Caco-2 (cell line): ENCODE measurements at places on chromosomes 11 and 22.

- DNase-seq: no peak
Measured at GRCh38 chr11:10622957-10623791, 54.7 kb upstream of the LYVE1 start.

DNA sequence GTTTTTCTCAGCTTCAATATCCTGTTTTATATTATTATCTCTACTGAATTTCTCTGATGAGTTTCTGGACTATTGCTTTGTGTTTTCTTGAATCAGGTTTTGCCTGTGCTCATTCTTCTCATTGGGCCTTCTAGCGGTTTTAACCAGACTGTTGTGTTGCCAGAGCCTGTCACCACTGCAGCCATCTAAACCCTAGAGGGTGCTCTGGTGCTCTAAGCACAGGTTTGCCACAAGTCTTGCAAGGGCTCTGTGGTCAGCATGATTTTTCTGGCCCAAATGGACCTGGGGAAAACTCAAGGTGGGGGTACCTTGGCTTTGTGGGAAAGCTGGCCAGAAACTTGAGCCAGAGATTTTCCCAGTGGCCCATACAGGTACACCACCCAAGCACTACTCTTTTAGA, 52.4 kb upstream of the TYR start:
- DNase-seq: no peak

GRCh38 chr11:34575261-34575660, 45.6 kb upstream of the EHF start:
- no peak for DNase-seq

DNA sequence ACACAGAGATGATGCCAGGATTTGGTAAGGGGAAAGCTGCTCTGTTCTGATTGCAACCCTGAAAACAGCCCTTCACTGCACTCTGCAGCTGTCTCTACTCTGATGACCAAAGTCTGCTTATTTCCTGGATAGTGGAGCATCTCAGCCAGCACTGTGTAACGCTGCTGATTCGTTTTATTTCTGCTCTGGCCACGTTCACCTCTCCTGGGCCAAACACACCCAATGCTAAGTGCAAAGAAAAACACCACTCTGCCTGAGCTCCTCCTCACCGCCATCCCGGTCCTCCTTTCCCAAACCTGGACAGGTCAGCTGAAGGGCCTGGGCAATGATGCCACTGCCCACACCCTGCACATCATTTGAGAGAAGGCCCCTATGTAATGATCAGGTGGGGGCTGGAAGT, 529.3 kb upstream of the B3GAT1 start:
- no peak for DNase-seq

DNA sequence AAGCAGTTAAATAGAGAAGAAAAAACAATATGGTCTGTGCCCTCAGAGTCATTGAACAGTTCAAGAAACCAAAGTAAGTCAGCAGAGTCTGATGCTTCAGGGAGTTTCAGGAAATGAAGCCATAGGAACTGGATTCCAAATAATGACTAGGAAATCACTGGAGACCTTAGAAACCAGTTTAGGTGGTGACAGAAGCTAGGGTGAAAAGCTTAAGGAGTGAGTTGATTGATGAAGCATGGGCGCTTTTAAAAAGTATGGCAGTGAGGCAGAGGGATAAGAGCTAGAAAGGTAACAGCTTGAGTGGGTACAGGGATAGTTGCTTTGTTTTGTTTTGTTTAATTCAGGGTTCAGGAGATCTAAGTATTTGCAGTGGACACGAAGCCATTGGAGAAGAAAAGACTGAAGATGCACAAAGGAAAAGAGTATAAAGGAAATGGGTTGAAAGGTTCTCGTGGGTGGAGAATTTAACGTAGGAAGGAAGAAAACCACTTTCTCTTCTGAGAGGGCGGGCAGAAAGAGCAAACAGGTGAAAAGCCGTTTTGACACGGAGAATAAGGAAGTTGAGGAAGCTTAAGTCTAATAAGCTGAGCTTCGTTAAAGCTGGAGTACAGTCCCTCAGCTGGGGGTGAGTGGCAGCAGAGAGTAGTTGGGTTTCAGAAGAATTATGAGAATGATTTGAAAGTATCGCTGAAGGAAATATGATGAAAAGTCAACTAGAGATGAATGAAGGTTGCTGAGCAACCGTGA, 14.8 kb downstream of the SGSM3 start:
- no peak for DNase-seq

- DNase-seq: no peak
Measured at GRCh38 chr11:85845124-85845631, 10.0 kb upstream of the CCDC83 start.

DNA sequence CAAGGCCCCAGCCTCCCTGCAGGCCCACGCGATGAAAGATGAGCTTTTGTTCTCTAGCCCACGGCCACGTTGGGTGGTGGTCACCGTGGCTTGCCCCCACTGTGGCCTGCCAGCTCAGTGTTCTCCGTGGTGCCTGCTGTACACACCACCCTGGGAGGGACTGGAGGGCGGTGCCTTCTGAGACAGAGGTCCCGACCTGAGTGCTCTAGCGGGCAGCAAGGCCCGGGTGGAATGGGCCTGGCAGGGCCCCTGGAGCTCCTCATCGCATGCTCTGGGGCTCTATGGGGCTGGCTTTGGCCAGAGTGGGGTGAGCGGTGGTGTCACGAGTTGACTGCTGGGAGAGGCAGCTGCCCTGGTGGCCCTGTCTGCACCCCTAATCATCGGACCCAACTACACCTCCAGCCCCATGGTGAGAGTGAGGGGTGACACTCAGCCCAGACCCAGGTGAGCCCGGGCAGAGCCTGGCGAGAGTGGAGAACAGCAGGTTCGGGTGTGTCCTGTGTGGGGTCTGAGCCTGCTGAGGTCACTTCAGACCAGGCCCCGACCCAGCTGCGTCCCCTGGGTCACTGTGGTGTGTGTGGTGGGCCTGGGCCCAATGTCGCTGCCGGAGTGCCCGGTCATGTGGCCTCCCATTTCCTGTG, 541.9 kb downstream of the TBC1D22A start:
- no peak for DNase-seq

- DNase-seq: no peak
Measured at GRCh38 chr22:30970356-30970746, 1.3 kb downstream of the TUG1 start.

DNA sequence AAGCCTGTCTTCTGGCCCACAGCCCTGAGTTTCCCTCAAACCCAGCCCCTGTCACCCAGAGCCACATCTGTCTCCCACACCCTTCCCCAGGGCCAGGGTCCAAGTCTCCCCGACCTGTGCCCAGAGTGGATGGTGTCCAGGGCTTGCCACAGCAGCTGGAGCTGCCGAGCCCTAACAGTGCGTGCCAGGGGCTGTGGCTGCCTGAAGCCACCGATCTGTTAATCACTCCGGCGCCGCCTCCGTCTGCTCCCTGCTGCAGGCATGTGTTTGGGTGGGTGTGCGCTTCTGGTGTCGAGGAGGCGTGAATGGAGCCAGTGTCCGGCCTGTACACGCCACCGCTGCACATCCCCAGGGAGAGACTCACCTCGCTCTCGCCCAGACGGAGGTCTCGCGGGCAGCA, 26.1 kb downstream of the SHISAL1 start:
- DNase-seq: no peak

GRCh38 chr11:65291613-65292012, 23.1 kb upstream of the CDC42EP2 start:
- DNase-seq: no peak

DNA sequence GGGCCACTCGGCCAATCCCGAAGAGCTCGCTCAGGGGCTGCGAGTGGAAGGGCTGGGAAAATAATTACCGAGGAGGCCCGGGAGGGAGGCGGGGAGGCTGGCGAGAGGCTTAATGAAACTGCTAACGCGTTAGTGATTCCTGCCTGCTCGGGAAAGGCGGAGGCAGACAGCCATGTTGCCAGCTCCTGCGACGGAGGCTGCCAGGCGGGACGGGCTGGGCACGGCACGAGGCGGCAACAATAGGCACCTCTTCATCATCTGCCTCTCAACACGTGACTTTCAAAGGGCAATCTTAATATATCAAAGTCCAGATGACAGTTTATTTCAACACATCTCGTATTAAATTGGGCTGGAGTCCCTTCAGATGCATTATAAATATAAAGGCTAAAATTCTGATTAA, 68.0 kb upstream of the TCF20 start:
- DNase-seq: no peak

DNA sequence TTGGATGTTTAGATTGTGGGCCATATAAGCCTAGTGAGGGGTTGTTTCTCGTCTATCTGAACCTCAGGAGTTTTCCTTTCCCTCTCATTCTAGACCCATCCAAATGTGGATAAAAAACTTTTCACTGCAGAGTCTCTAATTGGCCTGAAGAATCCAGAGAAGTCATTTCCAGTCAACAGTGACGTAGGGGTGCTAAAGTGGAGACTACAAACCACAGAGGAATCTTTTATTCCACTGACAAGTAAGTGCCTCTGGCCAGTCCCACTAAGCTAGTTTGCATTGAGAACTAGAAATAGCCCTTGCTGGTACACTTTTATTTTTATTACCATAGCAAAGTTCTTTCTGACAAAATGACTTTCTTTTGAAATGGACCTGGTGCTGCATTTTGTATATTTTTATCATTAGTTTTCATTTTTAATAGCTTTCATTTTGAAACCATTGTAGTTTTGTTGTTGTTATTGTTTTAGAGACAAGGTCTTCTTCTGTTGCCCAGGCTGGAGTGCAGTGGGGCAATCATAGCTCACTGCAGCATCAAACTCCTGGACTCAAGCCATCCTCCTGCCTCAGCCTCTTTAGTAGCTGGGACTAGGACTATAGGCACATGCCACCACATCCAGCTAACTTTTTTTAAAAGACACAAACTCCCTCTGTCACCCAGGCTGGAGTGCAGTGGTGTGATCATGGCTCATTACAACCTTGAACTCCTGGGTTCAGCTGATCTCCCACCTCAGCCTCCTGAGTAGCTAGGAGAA, 14.6 kb upstream of the PHLDB1 start:
- DNase-seq: no peak

GRCh38 chr22:28864878-28865596, 18.3 kb upstream of the ZNRF3 start:
- peak; percentile 91 for DNase-seq

DNA sequence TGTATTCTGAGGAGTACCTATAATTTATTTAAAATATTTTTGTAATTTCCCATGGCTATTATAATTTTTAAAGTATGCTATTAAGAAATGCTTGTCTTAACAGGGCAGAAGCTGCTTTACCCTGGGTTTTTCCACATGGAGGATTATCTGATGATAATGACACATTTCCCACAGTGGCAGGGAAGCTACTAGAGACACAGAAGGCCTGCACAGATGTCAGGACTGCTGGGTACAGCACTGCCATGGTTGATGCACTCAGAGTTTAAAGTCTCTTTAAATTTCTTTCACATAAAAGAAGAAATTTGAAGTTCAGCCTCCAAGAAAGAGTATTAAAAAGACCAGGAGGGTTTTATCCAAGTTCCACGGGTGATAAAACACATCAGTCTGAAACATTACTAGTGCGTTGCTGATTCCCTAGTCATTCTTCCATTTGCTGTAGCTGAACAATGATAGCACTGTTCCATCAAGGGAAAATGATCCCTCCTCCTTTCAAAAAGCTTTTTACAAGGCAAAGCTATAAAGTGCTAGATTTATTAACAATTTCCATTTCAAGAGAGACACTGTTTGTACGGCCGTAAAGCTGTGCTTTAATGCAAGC, 363.0 kb downstream of the CNTN5 start:
- no peak for DNase-seq

DNA sequence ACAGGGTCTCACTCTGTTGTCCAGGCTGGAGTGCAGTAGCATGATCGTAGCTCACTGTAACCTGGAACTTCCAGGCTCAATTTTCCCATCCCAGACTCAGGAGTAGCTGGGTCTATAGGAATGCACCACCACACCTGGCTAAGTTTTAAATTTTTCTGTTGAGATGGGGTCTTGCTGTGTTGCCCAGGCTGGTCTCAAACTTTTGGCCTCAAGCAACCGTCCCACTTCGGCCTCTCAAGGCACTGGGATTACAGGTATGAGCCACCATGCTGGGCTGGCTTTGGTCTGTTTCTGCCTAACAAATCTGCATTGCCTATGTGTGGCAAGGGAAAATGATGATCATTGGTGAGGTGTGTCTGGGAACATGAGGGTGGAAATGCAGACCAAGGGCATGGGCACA, 59.3 kb upstream of the CLMP start:
- DNase-seq: no peak

DNA sequence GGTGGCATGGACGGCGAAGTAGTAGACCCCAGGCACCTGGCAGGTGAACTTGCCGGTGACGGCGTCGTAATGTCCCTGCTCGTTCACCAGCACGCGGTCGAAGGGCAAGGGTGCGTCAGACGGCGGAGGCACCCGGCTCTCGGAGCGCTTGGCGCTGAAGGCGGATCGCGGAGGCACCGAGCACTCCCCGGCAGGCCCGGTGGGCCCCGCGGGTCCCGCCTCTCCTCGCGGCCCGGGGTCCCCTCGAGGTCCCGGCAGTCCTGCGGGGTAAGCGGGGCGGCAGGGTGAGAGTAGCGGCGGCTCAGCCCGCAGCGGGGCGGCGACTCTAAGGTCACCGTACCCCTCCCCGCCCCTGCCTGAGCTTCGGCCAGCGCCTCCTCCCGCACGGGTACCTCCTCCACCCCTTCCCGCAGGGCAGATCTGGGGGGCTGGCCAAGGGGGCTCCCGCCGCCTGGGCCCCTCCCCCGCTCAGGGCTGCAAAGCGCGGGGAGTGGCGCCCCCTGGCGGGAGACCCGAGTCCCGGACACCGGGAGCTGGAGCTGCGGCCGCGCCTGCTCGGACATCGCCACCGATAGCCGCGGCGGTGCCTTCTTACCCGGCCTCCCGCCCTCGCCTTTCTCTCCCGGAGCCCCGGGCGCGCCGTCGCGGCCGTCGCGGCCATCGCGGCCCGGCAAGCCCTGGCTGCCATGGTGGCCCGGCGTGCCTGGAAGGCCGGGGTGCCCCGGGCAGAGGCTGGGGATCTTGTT, 921 bp downstream of the C1QTNF5 start:
- DNase-seq: no peak

DNA sequence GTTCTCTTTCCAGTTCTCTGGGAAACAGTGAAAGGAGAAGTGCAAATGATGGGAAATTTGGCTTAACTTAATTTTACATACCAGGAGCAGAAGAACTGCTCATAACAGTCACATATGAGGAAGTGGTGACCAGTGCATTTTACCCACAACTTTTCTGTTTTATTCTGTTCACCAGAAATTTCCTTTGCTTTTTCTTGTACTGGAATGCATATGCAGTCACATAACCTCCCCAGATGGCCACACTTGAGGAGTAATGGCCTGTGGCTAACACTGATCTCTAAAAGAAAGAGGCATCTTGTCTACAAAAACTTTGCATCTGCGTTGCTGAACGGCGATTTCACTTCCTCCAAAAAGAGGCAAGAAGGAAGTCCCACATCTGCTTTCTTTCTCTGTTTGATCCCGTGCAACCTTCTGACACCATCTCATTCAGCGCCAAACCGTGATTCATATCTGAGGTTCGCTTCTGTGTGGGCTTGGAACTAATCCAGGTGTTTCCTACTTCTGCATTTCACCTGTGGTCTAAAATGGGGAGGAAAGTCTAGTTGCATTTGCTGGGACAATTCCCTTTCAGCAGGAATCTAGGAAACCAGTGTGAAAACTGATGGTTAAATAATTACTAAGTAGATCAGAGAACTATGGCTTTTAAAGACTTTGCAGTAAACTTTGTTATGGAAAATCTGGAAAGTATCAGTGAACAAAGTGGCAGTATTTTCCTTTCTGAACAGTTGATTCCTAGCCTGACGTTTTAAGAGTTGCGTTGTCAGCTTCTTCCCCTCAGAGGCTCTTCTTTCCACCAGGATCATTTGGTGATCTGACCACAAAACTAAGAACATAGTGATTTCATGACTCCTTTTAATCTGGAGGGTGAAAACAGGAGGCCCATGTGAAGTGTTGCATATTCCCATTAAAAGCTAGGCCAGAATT, 4.2 kb upstream of the MPEG1 start:
- no peak for DNase-seq

GRCh38 chr11:81070948-81071347, 1630.1 kb upstream of the TENM4 start:
- DNase-seq: no peak

GRCh38 chr11:10473371-10473770, 18.3 kb downstream of the AMPD3 start:
- no peak for DNase-seq
